ENCODE measurements at places on chromosomes 6 and 20. TPM values are rescaled to one million over a fixed set of nuclear protein-coding genes. Genes with fewer than 3 reads are reported as not detected.

MAN1A1 gene
- 68.5 TPM for total RNA-seq

DNA sequence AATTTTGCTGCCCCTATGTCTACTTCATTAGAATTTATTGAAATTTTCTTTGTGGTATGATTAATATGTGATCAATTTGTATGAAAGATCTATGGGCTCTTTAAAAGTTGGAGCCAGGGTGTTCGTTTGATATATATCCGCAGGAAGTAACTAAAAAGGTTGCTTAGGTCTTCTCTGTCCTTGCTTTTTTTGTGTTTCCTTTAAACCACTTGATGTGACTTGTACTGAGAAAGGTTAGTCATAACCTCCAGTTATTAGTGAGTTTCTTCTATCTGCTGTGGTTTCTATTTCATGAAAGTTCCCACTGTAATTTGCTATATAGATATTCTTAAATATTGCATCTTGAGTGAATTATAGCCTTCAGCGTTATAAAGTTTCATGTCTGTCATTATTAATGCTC is 585.3 kb upstream of the ARID1B start:
- no peaks in the 10 kb centered on the region for H3K36me3 ChIP-seq
- H3K27ac ChIP-seq: no peak overlapping the region
- H3K27me3 ChIP-seq: no peaks in the 10 kb centered on the region
- no peak for DNase-seq
- H3K4me1 ChIP-seq: no peaks in the 10 kb centered on the region

DNA sequence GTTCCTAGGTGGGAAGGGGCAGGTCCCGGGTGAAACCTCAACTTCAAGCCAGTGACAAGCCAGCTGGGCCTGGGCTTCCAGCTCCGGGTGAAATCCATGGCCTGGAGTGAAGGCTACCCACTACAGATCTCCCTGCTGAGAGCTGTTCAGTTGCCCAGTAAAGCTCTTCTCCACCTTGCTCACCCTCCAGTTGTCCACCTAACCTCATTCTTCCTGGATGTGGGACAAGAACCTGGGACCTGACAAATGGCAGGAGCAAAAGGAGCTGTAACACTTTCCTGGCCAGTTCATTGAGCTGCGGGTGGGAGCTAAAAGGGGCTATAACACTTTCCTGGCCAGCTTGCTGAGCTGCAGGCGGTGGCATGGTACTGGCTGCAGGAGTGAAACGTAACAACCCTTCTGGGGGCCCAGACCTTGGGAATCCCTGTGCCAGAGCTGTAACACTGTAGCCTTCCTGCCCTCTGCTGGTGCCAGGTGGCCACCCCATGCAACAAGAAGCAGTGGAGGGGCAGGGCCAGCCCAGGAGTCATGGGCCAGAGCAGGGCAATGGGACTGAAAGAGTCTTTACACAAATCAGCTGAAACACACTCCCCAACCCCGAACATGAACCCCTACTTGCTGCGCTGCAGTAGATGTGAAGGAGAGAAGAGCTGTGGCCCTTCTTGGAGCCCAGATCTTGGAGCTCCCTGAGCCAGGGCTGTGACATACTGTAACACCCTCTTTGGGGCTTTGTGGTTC is 3.6 kb upstream of the HINT3 start:
- peaks cover 1% of the 10 kb centered on the region for H3K4me1 ChIP-seq
- DNase-seq: peak; percentile 9
- no peak overlapping the region for H3K4me3 ChIP-seq

PRRT1 gene
- total RNA-seq: 2.4 TPM

- H3K36me3 ChIP-seq: no peaks in the 10 kb centered on the region
- H3K27ac ChIP-seq: peak overlapping the region; percentile 49
- no peak overlapping the region for H3K4me3 ChIP-seq
- peak; percentile 51 for DNase-seq
- no peaks in the 10 kb centered on the region for H3K27me3 ChIP-seq
- peaks cover 37% of the 10 kb centered on the region for H3K4me1 ChIP-seq
These were observed 17.2 kb downstream of the TAB2 start for GRCh38 chr6:149334682-149335160.

- DNase-seq: no peak
- peak overlapping the region; percentile 11 for H3K4me3 ChIP-seq
- peak overlapping the region; percentile 76 for H3K27ac ChIP-seq
- H3K27me3 ChIP-seq: no peaks in the 10 kb centered on the region
- H3K36me3 ChIP-seq: no peaks in the 10 kb centered on the region
These were observed 73.3 kb downstream of the ADGRG6 start for GRCh38 chr6:142374965-142375733.

FAM83D gene
- 0.79 TPM for total RNA-seq

DNA sequence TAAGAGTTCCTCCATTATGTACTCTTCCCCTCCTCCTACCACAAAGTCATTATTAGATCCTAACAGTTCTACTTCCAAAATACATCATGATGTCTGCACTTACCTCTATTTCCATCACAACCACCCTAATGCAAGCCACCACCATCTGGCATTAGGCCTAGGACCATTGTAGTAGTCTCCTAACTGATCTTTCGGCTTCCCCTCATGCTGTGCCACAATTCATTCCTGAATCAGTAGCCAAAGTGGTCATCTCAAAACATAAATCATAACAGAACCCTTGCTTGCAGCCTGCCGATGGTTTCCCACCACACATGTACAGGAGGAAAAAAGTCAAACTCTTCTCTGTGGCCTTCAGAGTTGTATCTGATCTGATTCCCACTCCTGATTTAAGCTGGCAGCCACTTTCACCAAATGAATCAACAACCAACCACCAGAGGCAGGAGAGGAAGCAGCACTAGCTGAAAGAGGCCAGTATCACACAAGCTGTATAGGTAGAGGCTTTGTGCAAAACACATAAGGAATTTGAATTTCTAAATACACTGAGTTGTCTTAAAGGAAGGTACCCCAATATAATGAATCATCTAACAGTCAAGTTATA is 26.1 kb downstream of the FAM184A start:
- no peak overlapping the region for H3K27ac ChIP-seq
- H3K4me1 ChIP-seq: no peaks in the 10 kb centered on the region
- H3K4me3 ChIP-seq: no peak overlapping the region
- H3K36me3 ChIP-seq: no peaks in the 10 kb centered on the region
- no peaks in the 10 kb centered on the region for H3K27me3 ChIP-seq
- DNase-seq: no peak

GRCh38 chr20:3815703-3816315 is 4.5 kb upstream of the AP5S1 start:
- DNase-seq: no peak
- H3K4me1 ChIP-seq: no peaks in the 10 kb centered on the region
- no peaks in the 10 kb centered on the region for H3K27me3 ChIP-seq
- H3K4me3 ChIP-seq: no peak overlapping the region

NRSN1 gene
- total RNA-seq: not detected

DNA sequence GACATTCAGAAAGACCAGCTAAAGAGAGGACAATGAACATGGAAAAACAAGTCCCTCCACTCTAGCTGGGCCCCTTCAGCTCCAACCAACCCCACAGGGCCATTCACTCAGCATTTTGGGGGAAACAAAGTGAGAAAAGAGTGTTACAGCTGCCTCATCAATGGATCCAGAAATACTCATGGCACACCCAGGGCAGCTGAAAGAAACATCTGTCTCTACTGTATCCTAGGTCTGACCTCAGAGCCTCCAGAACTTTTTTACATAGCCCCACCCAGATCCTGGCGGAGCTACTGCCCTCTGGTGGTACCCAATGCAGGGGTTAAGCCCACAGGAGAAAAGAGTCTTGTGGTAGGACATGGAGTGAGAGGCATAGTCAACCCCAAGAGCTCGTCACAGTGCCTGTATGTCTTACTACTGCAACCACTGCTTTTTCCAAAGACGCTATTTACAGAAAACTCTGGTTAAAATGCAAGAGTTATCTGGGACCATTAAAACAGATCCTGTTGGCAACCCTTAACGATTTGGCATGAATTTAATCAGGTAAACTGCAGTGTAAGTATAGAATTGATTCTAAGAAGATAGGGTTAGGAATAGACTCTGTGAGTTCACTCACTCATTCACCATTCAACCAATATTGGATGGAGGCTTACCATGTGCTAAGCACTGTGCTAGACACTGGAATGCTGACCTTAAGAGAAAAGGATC is 37.4 kb upstream of the FAM83C start:
- H3K4me3 ChIP-seq: no peak overlapping the region
- H3K4me1 ChIP-seq: peaks cover 10% of the 10 kb centered on the region
- H3K27ac ChIP-seq: no peak overlapping the region
- no peak for DNase-seq
- no peaks in the 10 kb centered on the region for H3K27me3 ChIP-seq
- no peaks in the 10 kb centered on the region for H3K36me3 ChIP-seq

DNA sequence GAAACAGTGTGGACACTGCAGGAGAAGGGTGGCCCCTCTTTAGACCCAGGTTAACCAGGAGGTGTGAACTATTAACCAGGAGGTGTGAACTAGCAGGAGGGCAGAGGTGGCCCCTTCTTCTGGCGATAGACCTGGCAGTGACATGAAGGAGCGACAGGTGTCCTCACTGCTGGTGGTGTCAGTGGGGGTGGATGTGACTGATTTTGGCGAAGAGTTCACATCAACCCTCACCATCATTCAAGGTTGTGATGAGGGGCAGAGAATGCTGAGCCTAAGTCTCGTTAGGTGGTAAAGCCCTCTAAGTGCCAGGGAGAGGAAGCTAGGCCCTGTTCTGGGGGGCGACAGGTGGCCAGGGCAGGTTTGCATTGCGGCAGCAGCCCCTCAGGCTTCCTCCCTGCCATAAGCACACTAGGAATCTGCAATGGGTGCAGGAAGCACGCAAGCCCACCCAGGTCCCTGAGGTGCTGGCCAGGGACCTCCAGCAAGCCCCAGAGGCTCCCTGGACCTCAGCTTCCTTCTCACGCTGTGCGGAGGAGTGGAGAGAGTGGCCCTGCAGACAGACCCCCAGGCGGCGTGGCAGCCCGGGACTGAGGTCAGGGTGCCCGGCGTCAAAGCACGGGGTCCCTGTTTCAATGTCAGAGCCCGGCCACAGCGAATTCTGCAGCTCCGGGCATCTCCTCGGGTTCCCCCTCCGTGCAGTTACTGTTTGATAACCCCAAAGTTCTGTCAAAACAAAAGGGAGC is 13.7 kb downstream of the NPEPL1 start:
- no peaks in the 10 kb centered on the region for H3K27me3 ChIP-seq
- no peaks in the 10 kb centered on the region for H3K4me1 ChIP-seq
- no peak for DNase-seq
- no peak overlapping the region for H3K4me3 ChIP-seq

PTPRT gene
- total RNA-seq: 0.60 TPM

NOX3 gene
- total RNA-seq: not detected

RBPJL gene
- total RNA-seq: not detected

CST2 gene
- total RNA-seq: not detected

DNA sequence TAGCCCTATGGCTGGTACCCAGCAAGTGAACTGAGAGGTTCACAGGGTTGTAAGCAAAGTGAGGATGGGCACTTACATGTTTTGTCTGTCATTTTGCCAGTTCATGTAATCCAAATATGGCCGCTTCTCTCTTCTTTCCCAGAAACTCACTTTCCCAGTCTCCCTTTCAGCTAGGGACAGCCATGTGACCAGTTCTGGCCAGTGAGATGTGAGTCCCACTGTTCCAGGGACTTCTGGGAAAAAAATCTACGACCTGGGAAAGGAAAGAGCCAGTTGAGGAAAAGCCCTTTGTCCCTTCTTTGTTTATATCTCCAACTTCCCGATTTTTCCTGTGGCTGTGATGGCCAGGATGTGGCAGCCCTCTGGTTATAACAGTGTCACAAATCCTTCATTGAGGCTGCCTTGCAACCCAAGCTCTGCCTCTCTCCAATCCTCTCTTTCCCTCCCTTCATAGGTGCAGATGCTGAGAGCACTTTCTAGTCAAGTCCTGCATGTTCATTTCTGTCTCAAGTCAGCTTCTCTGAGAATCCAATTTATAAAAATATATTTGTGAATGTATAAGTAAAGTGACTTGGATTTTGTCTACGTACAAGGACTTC is 148.6 kb upstream of the ZFP64 start:
- H3K4me3 ChIP-seq: no peak overlapping the region
- H3K36me3 ChIP-seq: no peaks in the 10 kb centered on the region
- no peak overlapping the region for H3K27ac ChIP-seq
- H3K27me3 ChIP-seq: no peaks in the 10 kb centered on the region

DNA sequence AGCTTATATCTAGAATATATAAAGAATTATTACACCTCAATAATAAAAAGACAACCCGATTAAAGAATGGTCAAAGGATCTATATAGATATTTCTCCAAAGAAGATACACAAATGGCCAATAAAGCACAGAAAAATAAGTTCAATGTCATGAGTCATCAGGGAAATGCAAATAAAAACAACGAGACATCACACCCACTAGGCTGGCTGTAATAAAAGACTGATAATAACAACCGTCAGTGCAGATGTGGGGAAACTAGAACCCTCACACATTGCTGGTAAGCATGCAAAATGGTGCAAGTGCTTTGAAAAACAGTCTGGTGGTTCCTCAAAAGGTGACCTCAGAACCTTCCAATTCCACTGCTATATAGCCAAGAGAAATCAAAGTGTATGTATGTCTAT is 33.0 kb downstream of the TBX18 start:
- no peaks in the 10 kb centered on the region for H3K27me3 ChIP-seq
- no peaks in the 10 kb centered on the region for H3K36me3 ChIP-seq
- no peaks in the 10 kb centered on the region for H3K4me1 ChIP-seq
- H3K27ac ChIP-seq: no peak overlapping the region
- no peak overlapping the region for H3K4me3 ChIP-seq

DNA sequence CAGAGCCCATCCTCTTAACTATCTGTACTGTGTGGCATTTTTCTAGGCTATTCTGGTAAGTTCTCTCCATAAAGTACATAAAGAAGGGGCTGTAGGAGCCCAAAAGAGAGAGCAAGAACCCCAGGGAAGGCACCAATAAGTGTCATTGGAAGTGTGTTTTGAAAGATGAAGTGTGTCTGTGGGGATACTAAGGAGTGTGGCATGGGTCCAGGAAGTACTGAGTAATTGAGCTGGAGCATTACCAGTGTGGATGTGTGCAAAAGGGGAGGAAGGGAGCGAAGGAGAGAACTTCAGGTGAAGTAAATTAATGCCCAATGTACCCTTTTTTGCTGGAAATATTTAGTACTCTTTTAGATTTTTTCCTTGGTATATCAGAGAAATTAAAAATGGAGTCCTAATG is 63.9 kb downstream of the KCNS1 start:
- no peak for DNase-seq
- no peaks in the 10 kb centered on the region for H3K36me3 ChIP-seq
- no peaks in the 10 kb centered on the region for H3K27me3 ChIP-seq
- H3K4me3 ChIP-seq: no peak overlapping the region
- no peak overlapping the region for H3K27ac ChIP-seq

Data from kidney (tissue), 22 donors.